ENCODE measurements at places on chromosomes 3 and 15.

GRCh38 chr3:145188079-145188770 is 972.8 kb downstream of the PLOD2 start:
- DNase-seq, result no peak

GRCh38 chr3:13494463-13495350 is 14.6 kb downstream of the HDAC11 start:
- DNase-seq, result peak; percentile 11

DNA sequence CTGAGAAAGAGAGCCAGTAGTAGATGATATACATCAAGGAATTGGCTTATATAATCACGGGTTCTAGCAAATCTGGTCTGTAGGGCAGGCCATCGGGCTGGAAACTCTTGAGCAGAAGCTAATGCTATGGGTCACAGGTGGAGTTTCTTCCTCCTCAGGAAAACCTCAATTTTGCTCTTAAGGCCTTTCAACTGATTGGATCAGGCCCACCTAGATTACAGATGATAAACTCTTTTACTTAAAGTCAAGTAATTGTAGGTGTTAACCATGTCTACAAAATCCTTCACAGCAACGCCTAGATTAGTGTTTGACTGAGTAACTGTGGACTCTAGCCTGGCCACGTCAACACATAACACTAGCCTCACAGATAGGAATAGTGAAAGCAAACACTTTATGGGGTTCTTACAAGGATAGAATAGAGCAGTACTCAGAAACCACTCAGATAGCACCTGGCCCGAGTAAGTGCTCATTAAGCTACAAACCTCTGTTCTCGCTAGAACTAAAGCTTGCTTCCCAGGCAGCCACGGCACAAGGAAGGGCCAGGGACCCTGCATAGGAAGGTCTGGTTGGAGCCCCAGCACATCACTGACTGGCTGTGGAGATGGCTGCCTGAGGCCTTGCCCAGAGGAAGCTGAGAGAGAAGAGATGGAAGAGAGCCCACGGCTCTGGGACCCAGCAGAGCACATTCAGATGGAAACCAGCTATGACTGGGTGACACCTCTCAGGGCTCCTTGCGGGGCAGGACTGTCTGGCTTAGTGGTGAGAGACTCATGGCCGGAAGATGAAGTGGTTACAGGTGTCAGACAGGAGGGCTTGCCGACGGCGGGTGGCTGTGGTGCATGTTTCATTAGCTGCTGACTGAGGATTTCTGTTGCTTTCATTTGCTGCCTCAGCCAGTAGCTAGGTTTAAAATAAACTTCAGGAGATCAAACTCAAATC is 202.5 kb upstream of the TLE3 start:
- DNase-seq, result peak; percentile 72

- DNase-seq, result no peak
These were observed 116.5 kb upstream of the SLC2A2 start for GRCh38 chr3:171142985-171143384.

GRCh38 chr3:157156837-157157635 is 2.9 kb downstream of the CCNL1 start:
- peak; percentile 55 for DNase-seq

- no peak for DNase-seq
These were observed 453.9 kb downstream of the SQOR start for GRCh38 chr15:46088486-46089445.

GRCh38 chr15:54250326-54250725 is 272.1 kb downstream of the UNC13C start:
- no peak for DNase-seq

GRCh38 chr3:89740881-89741177 is 633.4 kb downstream of the EPHA3 start:
- no peak for DNase-seq

DNA sequence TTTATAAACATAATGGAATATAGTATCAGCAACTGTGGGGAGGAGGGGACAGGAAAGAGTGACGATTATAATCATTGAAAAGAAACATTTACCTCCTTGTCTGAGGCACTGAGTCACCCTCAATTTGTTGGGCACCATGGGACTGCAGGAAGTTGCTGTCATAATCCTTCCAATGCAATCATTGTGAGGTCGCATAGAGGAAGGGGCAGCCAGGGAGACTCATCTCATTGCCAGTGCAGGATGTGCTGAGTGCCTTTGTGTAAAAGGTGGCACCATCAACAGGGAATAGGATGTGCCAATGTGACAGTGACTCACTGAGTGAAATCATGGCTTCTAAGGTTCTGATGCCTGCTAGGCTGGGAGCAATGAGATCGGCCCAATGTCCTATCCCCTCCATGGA is 300.4 kb upstream of the ADAMTS9 start:
- DNase-seq, result no peak

DNA sequence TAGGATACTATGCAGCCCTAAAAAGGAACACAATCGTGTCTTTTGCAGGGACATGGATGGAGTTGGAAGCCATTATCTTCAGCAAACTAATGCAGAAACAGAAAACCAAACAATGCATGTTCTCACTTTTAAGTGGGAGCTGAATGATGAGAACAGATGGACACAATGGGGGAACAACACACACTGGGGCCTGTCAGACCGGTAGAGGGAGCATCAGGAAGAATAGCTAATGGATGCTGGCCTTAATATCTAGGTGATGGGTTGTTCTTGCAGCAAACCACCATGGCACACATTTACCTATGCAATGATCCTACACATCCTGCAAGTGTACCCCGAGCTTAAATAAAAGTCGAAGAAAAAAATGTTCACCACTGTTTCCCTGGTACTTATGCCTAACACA is 17.5 kb downstream of the SENP7 start:
- no peak for DNase-seq

- no peak for DNase-seq
These were observed 887.3 kb downstream of the NTRK3 start for GRCh38 chr15:87369269-87369668.

DNA sequence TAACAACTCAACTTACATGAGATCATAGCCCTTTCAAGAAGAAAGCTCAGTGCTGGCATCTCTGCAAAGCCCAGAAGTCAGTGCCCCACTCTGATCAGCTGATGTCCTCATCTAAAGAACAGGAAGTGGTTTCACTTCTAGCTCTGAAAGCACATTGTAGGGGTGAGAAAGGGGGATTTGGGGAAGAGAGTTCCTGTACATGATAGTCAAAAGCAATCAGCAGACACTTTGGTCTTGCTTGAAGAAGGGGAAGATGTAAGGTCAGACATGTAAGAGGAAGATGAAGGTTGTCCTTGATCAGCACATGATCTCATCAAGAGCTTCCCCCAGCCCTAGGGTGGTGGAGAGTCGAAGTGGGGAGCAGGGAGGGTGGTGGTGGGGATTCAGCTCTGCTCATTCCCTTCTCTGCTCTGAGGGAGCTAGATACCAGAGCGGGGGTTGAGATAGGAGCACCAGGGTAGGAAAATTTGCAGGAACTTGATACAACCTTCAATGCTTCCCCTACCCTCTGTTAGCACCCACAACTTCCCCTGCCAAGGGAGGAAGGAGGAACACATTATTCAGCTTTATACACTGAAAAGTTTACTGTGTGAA is 76.4 kb upstream of the ETV5 start:
- peak; percentile 40 for DNase-seq

GRCh38 chr15:82810061-82810889 is 847 bp downstream of the WHAMM start:
- DNase-seq, result peak; percentile 44

DNA sequence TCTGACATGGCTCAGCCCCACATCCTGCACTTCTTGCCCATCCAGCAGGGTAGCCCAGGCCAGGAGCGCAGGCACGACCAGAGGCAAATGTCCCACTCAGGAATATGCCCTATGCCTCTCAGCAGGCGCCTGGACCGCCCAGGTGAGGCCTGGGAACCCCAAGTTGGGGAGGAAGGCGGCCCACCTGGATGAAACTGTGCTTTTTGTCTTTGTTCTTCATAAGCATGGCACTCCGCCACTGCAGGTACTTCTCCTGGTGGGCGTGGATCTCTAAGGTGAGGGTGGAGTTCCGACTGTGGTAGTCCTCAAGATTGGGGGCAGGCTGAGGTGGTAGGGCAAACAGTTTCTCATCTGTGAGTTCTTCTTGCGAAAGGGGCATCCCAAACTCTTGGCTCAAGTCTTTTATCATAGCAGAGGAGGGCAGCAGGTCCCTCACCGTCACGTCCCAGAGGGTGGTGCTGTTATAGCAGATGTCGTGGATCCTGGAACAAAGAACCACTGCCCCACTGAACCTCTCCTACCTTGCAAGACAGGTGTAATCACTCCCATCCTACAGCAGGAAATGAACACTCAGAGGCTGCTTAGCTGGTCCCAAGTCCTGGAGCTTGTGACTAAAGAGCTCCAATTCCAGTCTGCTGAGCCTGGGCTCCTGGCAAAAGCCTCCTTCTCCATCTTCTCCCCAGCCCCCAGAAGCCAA is 53.2 kb downstream of the ACAD9 start:
- DNase-seq, result no peak

- DNase-seq, result no peak
These were observed 585.8 kb downstream of the NLGN1 start for GRCh38 chr3:173983343-173983742.

GRCh38 chr15:63234451-63234870 is 42.9 kb upstream of the APH1B start:
- no peak for DNase-seq

DNA sequence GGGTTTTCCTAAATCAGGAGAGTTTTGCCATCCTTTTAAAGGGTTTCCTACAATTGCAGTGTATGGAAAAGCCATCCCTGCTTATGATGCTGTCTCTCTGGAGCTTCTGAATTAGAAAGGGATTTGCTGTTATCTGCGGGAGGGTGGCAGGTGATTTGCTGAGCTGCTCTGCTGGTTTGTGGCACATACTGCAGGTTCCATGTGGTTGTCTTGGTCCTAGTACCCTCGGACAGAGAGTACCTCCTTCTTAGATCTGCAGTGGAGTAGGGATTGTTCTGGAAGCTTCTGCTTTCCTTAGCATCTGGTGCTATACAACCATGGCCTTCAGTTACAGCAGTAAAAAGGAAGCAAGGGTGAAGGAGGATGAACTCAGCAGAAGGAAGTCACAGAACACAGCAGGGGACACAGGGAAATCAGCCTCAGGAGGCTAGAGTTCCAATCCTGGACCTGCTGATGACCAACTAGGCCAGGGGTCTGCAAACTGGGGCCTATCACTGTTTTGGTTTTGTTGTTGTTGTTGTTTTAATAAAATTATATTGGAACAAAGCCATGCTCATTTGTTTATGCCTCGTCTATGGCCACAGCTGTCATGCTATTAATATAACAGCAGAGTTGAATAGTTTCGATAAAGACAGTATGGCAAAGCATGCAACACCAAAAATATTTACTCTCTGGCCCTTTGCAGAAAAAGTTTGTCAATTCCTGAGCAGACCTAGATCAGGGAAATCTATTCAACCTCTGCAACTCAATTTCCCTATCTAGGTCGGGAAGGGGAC is 39.5 kb downstream of the STARD5 start:
- no peak for DNase-seq

DNA sequence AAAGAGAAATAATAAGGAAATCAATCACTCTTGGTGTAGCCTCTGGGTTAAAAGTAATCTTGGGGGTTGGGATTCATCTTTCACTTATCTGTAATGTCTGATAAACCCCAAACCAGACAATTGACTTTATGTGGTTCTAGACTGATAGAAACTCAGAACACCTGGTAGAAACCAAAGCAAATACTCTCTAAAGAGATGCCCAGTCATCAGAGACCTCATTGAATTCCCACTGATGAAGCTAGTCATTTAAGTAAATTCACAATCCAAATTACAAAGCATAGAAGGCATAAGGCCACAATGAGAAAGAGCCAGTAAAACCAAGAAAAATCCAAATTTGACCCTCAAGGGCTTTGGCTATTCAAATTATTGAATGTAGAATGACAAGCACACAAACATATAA is 250.6 kb downstream of the MBNL1 start:
- DNase-seq, result no peak

DNA sequence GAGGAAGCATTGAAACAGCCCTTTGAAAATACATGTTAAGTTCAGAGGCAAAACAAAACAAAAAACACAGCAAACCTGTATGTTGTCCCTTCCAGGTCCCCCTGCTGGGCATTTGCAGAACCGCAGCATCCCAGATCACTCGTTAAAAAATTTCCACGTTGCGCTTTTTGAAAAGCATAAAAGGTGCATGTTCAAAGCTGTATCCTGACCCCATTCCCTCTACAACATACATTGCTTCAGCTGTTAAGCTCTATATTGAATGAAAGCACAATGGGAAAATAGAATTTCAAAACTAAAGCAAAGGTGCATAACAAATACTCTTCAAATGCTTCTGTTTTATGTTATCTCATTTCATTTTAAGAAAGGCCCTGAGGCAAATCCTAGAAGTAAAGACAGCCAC is 328.3 kb downstream of the THSD4 start:
- DNase-seq, result peak; percentile 22

DNA sequence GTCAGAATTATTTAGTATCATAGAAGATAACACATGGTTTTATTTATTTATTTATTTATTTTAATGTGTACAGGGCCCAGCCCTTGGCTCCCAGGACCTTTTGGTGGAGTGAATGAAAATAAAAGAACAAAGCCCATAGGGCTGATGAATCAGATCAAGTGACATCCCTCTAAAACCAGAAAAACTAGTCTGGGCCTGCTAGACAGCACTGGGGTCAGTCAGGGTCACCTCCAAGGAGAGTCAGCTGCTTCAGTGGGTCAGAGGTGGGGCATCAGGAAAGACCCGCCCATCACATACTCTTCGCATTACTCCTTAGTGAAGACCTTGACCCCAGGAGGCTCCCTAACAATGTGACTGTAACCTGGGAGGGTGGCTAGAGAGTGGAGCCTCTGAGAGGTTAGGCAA is 12.8 kb downstream of the PPCDC start:
- DNase-seq, result no peak

- DNase-seq, result no peak
These were observed 442.0 kb downstream of the LPP start for GRCh38 chr3:188595890-188596376.

GRCh38 chr15:53558384-53558783 is 201.1 kb downstream of the WDR72 start:
- no peak for DNase-seq

GRCh38 chr3:120081719-120082118 is 12.5 kb downstream of the GSK3B start:
- DNase-seq, result no peak

DNA sequence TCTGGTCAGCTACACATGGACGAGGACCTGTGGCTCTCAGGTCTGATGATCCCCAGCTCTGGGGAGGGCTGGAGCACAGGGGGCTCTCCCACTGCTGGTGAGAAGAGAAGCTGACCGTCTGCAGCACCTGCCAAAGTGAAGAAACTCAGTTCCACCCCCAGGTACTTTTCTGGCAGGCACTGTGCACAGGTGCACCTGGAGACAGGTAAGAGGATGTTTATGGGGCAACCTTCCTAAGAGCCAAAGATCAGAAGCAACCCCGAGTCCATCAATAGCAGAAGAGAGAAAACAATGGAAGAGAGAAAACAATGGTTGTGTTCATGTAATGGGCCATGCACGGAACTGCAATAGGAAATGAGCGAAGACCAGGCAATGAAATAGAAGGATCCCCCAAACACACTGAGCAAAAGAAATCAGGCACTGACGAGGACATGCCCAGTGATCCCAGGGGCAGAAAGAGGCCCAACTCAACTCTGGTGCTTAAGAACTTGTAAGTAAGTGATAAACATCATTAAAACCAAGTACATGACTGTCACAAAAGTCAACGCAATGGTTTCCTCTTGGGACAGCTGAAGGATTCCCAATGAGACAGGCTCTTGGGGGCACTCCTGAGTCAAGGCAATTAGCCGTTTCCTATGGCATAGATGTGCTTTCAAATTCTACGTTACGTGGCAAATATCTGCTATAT is 95.0 kb upstream of the ALDH1A3 start:
- DNase-seq, result no peak
